Inflammatory macrophage (primary cell): ENCODE measurements at places on chromosomes 16 and 17.
A peak's percentile ranks its signal among the peaks of the same experiment; 100 is the strongest.

DNA sequence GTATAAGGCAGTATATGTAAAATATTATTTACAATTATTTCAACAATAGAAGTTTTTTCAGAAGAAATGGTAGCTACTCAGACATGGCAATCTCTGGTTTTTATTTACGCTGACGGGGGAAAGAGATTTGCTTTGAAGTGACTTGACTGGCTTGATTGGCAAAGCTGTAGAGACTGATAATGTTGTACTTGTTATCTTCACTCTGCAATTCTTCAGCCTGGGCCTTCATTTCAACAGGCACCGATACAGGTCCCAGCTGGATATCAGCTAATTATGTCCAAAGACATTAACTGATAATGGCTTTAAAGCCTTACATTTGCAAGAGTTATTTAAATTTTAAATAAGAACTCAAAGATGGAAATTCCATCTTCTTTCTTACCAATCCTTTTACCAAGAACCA is 151.4 kb upstream of the HS3ST3A1 start:
- no peak for DNase-seq

DNA sequence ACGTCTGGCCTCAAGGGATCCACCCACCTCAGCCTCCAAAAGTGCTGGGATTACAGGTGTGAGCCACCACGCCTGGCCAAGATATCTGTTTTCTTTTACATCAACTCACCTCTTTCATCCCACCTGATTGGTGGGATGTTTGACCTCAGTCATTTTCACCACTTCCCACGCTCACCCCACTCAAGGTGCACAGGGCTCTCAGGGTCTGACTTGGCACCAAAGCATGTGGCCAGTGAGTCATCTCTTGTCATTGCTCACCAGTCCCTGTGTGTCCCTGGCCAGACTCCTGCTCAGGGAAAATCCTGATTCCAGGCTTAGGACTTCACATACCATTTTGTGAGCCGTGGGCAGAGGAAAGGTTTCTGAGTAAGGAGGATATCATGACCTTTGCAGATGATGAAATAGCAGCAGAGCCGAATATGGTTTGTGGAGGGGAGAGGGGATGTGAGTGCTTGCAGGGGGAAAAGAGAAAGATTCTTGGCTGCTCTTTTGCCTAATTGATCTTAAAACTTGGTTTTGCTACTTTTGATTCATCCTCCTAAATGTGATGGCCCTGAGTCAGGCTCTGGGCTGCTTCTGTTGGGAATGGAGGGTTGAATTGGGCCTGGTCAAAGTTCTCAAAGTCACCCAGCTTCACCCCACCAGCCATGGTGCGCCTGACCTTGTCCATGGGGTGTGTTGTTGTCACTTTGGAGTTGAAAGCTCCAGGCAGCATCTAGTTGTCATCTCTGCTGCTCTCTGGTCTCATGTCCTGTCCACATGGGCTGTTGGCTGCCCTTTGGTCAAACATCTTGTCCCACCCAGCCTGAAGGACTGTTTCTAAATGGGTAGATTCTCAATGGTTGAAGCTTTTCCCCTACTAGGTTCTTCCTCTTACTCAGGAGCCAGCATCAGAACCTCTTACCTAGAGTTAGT is 6.0 kb upstream of the KCNH6 start:
- DNase-seq, result no peak

GRCh38 chr17:68210570-68211315 is 37.1 kb upstream of the AMZ2 start:
- DNase-seq, result no peak

- DNase-seq, result peak; percentile 73
Observed at GRCh38 chr17:7982173-7982572, 20.2 kb upstream of the GUCY2D start.

DNA sequence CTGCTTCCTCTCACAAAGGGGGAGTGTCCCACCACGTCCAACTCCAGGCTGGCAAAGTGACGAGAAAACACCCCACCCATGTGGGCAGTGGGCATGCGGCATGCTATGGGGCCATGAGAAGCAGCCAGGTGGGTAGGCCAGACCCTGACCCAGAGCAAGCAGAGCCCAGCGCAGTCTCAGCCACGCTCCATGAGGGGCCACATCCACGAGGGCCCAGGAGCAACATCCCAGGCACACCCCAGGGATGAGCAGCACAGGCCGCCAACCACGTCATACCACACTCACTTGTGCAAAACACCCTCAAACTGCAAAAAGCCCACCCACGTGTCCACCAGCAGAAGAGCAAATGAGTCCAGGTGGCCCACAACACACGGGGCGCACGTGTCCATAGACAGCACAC is 117.0 kb downstream of the ZNF778 start:
- no peak for DNase-seq

DNA sequence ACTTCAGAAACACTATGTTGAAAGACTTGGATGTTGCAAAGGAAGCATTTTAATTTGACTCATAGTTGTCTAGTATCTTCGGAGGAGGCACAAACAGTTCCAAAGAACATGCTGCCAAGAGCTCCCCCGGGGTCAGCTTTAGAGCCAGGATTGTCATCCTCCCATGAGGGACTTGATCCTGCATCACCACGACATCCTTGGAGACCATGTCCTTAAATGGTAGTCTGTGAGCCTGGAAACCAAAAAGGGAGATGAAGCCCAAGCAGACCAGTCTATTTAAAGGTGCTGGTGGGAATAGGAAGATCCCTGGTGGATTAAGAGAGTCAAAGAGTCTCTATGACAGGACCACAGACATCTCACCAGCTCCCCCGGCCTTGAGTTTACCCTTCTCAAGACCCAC is 33.3 kb upstream of the DYNLRB2 start:
- no peak for DNase-seq

DNA sequence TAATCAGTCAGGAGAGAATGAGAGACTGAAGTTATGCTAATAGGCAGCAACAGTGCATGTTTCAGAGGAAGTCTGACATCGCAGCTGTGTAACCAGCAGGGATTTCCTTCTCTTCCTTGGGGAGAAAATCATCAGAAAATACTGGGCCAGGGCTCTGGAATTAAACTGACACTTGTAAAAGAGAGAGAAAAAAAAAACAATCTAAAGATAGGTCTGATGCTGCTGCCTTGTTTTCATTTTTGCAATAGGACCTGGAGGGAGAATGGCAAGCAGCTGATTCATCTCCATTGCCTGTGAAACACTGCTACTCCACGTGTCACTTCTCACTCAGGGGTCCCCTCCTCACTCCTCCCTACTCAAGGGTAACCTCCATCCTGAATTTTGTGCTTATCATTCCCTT is 17.7 kb upstream of the CORO6 start:
- no peak for DNase-seq

- no peak for DNase-seq
Observed at GRCh38 chr16:49674351-49674851, 181.5 kb downstream of the ZNF423 start.

DNA sequence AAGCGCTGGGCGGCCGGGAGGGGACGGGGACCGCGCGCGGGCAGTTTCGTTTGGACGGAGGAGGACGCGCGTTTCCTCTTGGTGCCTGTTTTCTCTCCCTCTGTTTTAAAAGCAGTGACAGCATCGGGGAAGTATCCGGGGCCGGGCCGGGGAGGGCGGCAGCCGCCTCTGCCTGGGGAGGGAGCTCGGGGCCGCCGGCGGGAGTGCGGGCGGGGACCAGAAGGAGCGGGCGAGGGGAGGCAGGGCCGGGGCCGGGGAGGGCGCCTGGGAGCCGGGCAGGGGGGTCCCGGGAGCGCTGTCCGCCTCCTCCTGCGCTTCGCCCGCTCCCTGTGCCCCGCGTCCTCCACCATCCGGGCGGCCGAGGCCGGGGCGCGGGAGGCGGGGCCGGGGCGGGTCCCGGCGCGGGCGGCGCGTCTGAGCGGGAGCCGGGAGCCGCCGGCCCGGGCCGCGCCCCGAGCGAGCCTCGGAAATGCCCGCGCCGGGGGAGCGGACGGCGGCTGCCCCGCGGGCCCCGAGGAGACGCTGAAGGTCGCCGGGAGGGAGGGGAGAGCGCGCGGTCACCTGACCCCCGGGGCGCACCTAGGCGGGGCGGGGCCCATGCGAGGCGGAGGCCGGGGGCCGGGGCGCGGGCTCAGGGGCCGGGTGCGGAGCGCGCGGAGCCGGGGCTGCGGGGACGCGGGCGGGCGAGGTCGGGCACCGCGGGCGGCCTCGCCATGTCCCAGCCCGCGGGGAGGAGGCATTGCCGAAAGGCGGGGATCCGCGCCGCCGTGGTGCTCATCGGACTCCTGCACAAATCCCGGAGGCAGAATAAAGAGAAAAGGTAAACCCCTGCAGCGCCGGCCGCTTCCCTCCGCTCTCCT is 57.3 kb downstream of the RAP1GAP2 start:
- DNase-seq, result peak; percentile 55

DNA sequence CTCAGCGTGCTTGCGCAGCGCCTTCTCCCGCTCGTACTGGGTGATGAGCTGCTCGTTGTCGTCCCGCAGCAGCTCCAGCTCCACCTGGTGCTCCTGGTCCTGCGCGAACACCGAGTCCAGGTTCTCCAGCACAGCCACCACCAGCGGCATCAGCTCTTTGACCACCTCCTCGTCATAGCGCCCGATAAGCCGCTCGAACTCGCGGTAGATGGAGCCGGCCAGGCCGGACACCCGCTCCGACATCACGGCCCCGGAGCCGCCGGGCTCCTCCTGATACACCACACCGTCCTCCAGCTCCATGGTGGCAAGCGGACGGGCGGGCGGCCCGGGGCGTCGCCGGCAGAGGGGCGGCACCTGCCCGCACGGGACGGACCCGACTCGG is 320 bp downstream of the SPAG9 start:
- DNase-seq, result no peak

DNA sequence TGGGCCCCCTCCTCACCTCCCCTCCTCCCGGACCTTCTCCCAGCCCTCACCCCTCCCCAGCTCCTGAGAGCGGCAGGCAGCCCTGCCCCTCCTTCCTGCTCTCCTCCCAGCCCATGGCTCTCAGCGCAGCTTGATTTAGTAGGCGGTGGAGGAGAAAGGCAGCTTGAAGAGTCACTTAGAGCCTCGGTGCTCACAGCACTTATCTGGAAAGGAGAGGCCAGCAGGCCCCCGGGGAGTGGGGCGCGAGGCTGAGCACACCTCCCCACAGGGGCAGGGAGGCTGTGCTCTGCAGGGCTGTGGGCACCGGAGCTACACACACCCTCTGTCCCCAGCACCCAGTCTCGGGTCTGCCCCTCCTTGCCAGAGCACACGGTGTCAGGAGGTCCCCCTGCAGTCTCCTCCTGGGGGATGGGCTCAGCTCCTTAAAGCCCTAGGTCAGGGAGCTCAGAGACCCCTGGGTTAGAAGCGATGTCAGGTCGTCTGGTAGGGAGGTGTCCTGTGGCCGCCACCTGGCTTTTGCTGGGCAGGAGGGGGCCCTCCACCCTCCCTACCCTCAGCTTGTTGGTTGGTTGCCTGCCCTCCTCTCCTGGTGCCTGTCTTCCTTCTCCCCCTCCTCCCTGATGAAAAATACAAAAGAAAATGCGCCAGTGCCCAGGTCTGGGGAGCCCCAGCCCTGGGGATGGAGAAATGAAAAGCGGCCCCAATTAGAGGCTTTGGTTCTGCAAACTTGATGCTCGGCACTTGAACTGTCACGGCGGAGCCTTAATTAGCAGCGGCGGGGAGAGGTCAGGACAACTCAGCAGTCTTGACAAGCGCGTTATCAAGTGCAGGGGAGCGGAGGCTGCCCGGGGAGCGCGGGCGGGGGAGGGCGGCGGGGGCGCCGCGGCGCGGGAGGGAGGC is 151.1 kb upstream of the GSE1 start:
- DNase-seq, result peak; percentile 17

DNA sequence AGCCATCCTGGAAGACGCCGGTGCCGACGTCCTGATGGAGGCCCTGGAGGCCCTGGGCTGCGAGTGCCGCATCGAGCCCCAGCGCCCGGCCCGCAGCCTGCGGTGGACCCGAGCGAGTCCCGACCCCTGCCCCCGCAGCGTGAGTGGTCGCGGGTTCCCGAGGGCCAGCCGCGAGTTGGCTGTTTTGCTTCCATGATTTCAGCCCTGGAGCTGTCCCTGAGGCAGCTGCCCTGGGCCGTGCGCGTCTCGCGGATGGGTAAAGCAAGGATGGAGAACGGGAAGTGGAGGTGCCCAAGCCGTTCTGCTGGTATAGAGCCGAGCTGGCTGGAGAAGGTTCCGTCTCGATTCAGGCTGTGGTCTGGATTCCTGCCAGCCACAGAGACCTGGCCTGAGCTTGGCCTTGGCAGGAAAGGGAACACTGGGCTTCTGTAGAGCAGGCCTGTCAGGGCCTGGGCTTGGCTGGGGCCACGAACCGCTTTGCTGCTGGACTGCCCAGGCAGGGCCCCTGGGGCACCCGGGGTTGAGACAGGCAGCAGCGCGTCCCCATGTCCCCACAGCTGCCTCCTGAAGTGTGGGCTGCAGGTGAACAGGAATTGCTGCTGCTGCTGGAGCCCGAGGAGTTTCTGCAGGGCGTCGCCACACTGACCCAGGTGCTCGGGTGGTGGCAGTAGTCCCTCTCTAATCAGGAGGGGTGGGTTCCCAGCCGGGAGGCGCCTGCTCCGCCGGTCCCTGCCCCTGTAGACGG is 941 bp upstream of the MRPS34 start:
- DNase-seq, result peak; percentile 35

DNA sequence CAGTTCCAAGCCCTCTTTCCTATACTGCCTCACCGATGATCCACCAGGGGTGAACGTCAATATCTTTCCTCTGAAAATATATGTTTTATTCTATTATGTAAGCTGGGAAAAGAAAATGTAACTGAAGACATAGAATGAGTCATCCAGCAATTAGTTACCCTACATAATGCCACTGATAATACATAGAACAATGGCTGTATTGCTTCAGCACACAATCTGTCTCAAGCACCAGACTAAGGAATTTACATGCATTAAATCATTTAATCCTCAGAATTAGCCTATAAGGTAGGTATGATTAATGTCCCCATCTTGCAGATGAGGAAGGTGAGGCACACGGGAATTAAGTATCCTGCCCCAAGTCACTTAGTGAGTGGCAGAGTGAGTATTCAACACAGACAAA is 472.8 kb downstream of the TOX3 start:
- DNase-seq, result no peak

DNA sequence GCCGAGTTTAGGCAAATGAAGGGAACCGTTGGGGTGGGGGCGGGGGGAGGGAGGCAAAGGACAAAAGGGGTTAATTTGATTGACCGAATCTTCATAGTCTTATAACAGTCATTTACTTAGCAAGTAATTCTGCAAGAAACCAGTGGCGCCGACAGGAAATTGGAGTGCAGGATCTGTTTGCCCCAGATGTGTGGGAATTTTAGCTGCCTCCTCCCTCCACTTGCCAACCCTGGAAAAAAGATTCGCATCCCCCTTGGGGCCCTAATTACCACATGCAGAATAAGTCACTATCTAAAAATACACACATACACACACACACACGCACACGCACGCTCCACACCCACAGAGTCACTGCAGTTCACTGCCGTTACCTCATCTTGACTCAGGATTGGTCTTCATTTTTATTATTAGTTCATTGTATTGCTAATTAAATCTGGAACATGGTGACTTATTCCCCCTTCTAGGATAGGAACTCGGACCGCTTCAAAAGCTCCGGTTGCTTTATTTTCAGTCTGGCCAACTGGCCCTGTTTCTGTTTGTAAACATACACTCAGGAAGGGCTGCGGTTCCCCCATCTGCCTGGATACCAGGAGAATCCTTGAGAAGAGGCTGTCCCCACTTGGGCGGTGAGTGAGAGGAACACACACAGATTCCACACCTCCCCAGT is 241.6 kb upstream of the SALL1 start:
- no peak for DNase-seq

GRCh38 chr16:17193566-17194100 is 277.1 kb downstream of the XYLT1 start:
- peak; percentile 8 for DNase-seq
